Fibroblast of lung (primary cell): ENCODE measurements at places on chromosomes 3 and 15. TPM values are rescaled to one million over a fixed set of nuclear protein-coding genes. Genes with fewer than 3 reads are reported as not detected.

Gene LRRC31
- total RNA-seq: not detected in 2 replicates

Gene COL6A5
- under 0.01 and 0.66 TPM in 2 replicates for total RNA-seq

Gene GOLGA8G
- total RNA-seq: not detected in 2 replicates

Gene SUSD5
- 0.51 and 2.3 TPM in 2 replicates for total RNA-seq

Gene C3orf22
- total RNA-seq: not detected in 2 replicates

Gene TMC3
- not detected in 2 replicates for total RNA-seq

Gene HRG
- total RNA-seq: not detected in 2 replicates

Gene GPR171
- total RNA-seq: not detected in 2 replicates

Gene ANKRD34C
- total RNA-seq: not detected in 2 replicates

Gene TF
- under 0.01 and 0.33 TPM in 2 replicates for total RNA-seq

Gene FBLN2
- total RNA-seq: 138 and 184 TPM in 2 replicates

Gene DCLK3
- under 0.01 TPM in 1 of 2 replicates, not detected in the other for total RNA-seq

DNA sequence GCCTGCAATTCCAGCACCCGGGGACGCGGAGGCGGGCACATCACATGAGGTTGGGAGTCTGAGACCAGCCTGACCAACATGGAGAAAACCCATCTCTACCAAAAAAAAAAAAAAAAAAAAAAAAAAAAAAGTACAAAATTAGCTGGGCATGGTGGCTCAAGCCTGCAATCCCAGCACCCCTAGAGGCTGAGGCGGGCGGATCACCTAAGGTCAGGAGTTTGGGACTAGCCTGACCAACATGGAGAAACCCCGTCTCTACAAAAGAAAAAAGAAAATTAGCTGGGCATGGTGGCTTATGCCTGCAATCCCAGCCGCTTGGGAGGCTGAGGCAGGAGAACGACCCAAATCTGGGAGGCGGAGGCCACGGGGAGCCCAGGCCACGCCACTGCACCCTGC lies 7.5 kb upstream of the FAN1 start:
- H3K36me3 ChIP-seq: no peaks in the 10 kb centered on the region
- no peak overlapping the region for H3K4me3 ChIP-seq
- H3K27me3 ChIP-seq: no peaks in the 10 kb centered on the region
- no peaks in the 10 kb centered on the region for H3K4me1 ChIP-seq
- H3K27ac ChIP-seq: no peak overlapping the region

GRCh38 chr3:171159024-171159821 lies 132.7 kb upstream of the SLC2A2 start:
- no peak overlapping the region for H3K4me3 ChIP-seq
- no peaks in the 10 kb centered on the region for H3K4me1 ChIP-seq
- H3K36me3 ChIP-seq: peaks cover 6% of the 10 kb centered on the region
- H3K27me3 ChIP-seq: no peaks in the 10 kb centered on the region
- DNase-seq: no peak
- H3K27ac ChIP-seq: no peak overlapping the region

GRCh38 chr3:9180764-9181117 lies 68.7 kb downstream of the SRGAP3 start:
- no peak overlapping the region for H3K4me3 ChIP-seq
- no peaks in the 10 kb centered on the region for H3K27me3 ChIP-seq
- H3K27ac ChIP-seq: no peak overlapping the region
- no peaks in the 10 kb centered on the region for H3K36me3 ChIP-seq
- no peak for DNase-seq

- H3K27me3 ChIP-seq: peaks cover 5% of the 10 kb centered on the region
- no peaks in the 10 kb centered on the region for H3K36me3 ChIP-seq
- no peak overlapping the region for H3K4me3 ChIP-seq
- DNase-seq: no peak
- no peak overlapping the region for H3K27ac ChIP-seq
Observed at GRCh38 chr3:11078826-11079515, 75.3 kb upstream of the HRH1 start.

- peak within 1 kb of the TSS; percentile 69 for H3K4me3 ChIP-seq
- H3K27ac ChIP-seq: peak within 1 kb of the TSS; percentile 28
- DNase-seq: peak; percentile 78
- peaks cover 7% of the 10 kb centered on the region for H3K36me3 ChIP-seq
- H3K27me3 ChIP-seq: no peaks in the 10 kb centered on the region
- peaks cover 26% of the 10 kb centered on the region for H3K4me1 ChIP-seq
Observed at GRCh38 chr3:48429960-48430707, at the start of gene PLXNB1. PLXNB1 (minus strand) TSS chr3:48430086; CDS start chr3:48424611, 5,475 bp downstream.

DNA sequence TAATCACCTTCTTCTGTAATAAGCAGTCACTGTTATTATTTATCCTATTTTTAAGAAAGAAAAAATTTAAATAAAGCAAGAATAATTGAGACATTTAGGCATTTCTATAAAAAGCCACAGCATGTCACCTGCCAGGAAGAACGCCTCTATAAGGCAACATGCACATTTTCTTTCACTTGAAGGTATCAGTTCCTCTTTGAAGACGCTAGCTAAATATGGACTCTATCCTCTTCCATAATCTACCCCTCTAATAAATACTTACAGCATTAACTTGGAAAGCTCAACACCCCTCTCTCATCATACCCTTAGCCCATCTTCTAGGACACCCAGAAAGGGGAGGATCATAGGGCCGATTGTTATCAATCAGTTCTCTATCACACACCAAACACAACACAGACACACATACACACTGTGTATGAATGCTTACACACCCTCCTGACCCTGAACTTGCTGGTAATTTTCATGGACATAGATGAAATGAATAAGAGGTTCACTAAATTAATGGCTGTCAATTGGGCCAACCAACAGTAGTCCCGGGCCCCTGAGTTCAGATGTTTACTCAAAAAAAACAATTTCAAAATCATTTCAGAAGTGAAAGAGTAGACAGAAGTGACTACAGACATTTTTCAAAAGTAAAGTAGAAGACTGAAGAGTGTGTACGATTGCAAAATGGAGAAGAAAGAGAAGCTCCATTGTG lies 102.5 kb downstream of the ZMAT3 start:
- no peaks in the 10 kb centered on the region for H3K36me3 ChIP-seq
- H3K4me1 ChIP-seq: no peaks in the 10 kb centered on the region
- no peaks in the 10 kb centered on the region for H3K27me3 ChIP-seq
- H3K4me3 ChIP-seq: no peak overlapping the region

DNA sequence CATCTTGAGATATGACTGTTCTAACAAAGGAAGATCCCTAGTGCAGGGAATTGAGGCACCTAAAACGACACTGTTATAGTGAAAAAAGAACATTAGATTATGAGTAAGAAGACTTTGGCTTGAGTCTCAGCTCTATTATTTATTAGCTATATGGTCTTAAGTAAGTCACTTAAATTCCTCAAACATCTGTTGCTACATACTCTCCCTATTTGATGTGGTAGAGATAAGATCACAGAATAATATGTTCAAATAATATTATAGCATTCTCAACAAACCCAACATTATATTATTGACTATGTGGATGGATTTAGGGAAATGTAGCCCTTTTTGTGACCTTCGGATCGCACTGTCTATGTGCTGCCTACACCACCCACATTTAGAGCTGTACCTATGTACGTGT lies 136.9 kb downstream of the P2RY1 start:
- no peak overlapping the region for H3K4me3 ChIP-seq
- H3K4me1 ChIP-seq: no peaks in the 10 kb centered on the region
- DNase-seq: no peak
- H3K27ac ChIP-seq: no peak overlapping the region
- no peaks in the 10 kb centered on the region for H3K36me3 ChIP-seq

DNA sequence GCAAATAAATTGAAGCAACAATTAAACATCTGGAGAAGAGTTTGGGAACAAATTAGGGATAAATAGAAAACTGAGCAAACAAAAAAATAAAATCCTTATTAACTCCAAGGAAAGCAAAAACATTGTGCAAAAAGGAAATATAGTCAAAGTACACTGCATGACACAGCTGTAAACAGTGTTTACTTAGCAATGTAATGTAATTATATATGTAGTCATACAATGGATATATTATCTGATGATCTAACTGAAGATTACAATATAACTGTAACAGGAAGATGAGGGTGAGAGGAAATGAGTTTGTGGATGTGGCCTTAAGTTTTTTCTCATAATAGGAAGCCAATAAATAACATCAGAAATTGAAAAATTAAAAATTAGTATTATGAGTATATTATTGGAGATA lies 42.5 kb downstream of the SCN10A start:
- no peak overlapping the region for H3K4me3 ChIP-seq
- no peaks in the 10 kb centered on the region for H3K4me1 ChIP-seq

DNA sequence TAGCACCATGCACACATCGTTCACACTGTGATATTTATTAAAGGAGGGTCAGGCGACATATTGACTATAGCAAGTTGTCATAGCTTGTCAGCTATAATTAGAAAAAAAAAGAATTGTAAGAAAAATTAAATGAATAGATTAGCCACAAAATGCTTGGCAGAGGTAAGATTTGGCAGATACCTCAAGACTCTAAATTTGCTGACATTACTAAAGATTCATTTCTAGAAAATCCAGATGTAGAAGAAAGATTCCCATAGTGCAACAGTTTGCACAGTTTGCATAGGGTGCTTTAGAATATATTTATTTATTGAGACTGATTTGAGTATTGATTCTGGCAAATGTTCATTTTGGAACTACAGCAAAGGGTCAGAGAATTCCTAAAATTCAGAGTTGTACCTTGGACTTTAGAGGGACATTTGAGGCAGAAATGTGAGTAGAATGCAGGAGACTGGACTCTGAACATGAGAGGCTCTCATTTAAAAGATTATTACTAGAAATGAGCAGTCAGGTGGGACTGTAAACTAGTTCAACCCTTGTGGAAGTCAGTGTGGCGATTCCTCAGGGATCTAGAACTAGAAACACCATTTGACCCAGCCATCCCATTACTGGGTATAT lies 102.0 kb upstream of the BHLHE40 start:
- no peaks in the 10 kb centered on the region for H3K27me3 ChIP-seq
- no peak for DNase-seq
- no peaks in the 10 kb centered on the region for H3K36me3 ChIP-seq
- H3K27ac ChIP-seq: no peak overlapping the region

DNA sequence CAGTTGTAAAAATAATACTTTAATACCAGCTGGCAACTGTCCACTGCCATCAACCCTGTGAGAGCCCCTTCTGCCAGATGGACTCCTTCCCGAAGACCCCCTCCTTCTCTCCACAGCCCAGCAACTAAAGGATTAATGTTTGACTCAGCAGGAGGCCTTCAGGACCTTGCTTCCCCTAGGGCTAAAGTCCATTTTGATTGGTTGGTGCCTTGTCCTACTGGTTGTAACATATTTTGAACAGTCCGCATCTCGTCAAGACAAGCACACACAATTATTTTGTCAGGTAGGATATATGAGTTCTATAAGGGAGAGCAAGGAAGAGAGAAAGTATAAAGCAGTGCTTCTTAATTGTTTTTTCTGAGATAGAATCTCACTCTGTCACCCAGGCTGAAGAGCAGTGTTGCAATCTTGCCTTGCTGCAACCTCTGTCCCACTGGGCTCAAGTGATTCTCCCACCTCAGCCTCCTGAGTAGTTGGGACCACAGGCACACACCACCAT lies 18.6 kb downstream of the ACOX2 start:
- H3K36me3 ChIP-seq: no peaks in the 10 kb centered on the region
- DNase-seq: no peak
- no peaks in the 10 kb centered on the region for H3K27me3 ChIP-seq
- no peaks in the 10 kb centered on the region for H3K4me1 ChIP-seq
- H3K27ac ChIP-seq: no peak overlapping the region

GRCh38 chr3:48989126-48989795 lies 780 bp upstream of the P4HTM start:
- no peak for DNase-seq
- H3K36me3 ChIP-seq: peaks cover 2% of the 10 kb centered on the region
- peak overlapping the region; percentile 50 for H3K4me3 ChIP-seq
- peak overlapping the region; percentile 94 for H3K27ac ChIP-seq

GRCh38 chr3:84904816-84905555 lies 53.8 kb upstream of the CADM2 start:
- no peaks in the 10 kb centered on the region for H3K27me3 ChIP-seq
- H3K36me3 ChIP-seq: no peaks in the 10 kb centered on the region
- no peak overlapping the region for H3K27ac ChIP-seq

- no peak overlapping the region for H3K4me3 ChIP-seq
- H3K27ac ChIP-seq: no peak overlapping the region
- H3K4me1 ChIP-seq: no peaks in the 10 kb centered on the region
- H3K27me3 ChIP-seq: no peaks in the 10 kb centered on the region
- no peak for DNase-seq
Observed at GRCh38 chr3:49593041-49593440, 38.8 kb downstream of the BSN start.

- H3K27ac ChIP-seq: no peak overlapping the region
- no peak overlapping the region for H3K4me3 ChIP-seq
- H3K36me3 ChIP-seq: no peaks in the 10 kb centered on the region
- no peak for DNase-seq
- no peaks in the 10 kb centered on the region for H3K4me1 ChIP-seq
Observed at GRCh38 chr3:178205740-178206139, 330.5 kb upstream of the KCNMB2 start.

GRCh38 chr3:106296062-106296461 lies 427.2 kb upstream of the CBLB start:
- no peak overlapping the region for H3K27ac ChIP-seq
- no peaks in the 10 kb centered on the region for H3K4me1 ChIP-seq
- H3K4me3 ChIP-seq: no peak overlapping the region

DNA sequence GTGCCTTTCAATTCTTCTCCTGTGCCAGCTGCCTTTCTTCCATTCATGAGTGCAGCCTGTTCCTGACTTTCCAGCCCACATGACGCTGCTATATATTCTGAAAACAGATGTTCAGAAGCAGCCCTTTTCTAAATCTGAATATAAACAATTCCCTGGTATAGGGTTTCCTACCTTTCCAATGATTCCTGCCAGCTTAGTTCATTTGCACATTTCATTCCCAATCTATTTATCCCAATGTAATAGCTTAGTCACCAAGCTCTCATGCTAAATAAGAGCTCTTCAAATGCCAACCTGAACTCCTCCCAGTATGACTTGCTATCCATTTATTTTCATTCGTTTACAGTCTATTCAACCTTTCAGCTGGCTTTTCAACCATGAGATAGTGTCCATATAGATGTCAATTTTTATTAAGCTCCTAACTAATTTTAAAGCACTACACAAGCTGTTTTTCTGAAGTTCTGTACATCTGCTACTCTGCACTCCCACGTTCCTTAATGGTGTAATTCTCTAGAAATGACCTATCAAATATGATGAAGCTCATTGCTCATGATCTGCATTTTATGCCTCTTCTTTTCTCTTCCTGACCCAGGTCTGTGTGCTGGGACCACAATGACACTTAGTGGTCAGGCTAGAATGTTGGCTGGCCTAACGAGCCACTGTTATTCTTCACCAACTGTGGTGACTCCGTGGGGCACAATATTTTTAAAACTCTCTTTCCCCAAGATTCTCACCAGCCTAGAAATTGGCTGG lies 605.0 kb upstream of the TBL1XR1 start:
- peak; percentile 79 for DNase-seq
- no peaks in the 10 kb centered on the region for H3K4me1 ChIP-seq
- H3K27ac ChIP-seq: no peak overlapping the region

DNA sequence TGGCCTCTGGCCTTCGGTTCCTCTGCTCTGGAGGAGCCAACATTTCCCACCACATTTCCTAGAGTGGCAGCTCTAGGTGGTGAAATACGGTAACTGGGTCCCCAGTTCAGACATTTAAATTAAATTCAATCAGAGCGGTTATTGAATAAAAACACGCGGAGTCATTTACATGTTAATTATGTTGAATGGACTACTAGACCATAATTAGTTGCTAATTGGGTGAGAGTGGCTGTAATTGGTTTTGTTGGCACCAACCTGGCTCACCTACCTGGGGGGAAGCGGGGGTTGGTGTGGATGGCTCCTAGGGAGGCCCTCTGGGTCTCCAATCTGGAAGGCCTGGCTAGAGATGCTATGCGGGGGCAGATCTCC lies 12.7 kb downstream of the SEMA3F start:
- H3K4me1 ChIP-seq: peaks cover 28% of the 10 kb centered on the region
- H3K4me3 ChIP-seq: no peak overlapping the region
- no peak overlapping the region for H3K27ac ChIP-seq
- no peak for DNase-seq
- no peaks in the 10 kb centered on the region for H3K36me3 ChIP-seq

- H3K27ac ChIP-seq: no peak overlapping the region
- no peaks in the 10 kb centered on the region for H3K27me3 ChIP-seq
- DNase-seq: no peak
- no peaks in the 10 kb centered on the region for H3K36me3 ChIP-seq
- H3K4me3 ChIP-seq: no peak overlapping the region
Observed at GRCh38 chr15:25899870-25900269, 36.7 kb upstream of the ATP10A start.
